ENCODE measurements at places on chromosomes 7 and 10.

DNA sequence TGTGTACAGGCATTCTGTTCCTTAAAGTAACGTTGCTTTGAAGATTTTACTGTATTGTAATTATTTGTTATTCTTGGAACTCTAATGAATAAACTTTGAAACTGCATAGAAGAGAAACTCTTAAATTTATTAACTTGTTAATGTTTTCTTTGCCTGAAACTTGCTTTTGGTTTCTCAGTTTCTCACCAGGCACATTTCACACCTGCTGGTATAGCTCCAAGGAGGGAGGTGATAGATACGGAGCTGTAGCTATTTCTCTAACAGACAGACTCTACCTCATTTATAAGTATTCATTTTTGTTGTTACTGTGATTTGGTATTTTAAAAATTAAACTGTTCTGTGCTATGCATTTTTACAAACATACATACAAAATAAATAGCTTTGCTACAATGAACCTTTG lies 32.7 kb downstream of the R3HCC1L start:
- no peak for DNase-seq

DNA sequence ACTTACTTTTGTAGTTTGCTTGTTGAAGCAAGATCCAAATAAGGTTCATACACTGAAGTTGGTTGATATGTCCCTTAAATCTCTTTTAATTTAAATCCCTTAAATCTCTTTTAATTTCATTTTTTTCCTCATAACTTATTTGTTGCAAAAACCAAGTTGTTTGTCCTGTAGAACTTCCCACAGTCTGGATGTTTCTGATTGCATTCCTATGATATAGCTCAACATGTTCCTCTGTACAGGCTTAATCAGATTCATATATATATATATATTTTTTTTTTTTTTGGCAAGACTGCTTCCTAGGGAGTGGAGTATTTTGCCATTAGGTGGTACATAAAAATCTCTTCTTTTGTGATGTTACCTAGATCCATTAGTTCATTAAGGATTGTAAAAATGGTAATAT lies 174.9 kb upstream of the MKLN1 start:
- no peak for DNase-seq

- DNase-seq = peak; percentile 69
These were observed 66.2 kb downstream of the FAM241B start for GRCh38 chr10:69696073-69696731.

GRCh38 chr7:67990716-67991115 lies 994.1 kb downstream of the TYW1 start:
- no peak for DNase-seq

DNA sequence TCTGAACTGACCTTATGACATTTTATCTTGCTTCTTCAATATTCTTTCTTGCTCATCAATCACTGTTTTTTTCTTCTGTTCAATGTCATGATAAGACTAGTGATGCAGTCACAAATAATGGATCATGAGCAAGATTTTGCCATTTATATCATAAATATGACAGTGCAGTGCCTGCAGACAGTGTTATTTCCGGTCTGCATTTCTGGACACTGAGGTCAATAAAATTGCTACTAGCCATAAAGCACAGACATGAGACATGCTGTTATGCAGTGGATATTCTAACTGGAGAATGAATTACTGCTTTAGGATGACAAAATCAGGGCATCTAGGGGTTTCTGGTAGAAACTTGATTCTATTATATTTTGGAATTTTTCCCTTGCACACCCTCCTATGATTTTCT lies 1509.7 kb upstream of the LRRTM3 start:
- no peak for DNase-seq

DNA sequence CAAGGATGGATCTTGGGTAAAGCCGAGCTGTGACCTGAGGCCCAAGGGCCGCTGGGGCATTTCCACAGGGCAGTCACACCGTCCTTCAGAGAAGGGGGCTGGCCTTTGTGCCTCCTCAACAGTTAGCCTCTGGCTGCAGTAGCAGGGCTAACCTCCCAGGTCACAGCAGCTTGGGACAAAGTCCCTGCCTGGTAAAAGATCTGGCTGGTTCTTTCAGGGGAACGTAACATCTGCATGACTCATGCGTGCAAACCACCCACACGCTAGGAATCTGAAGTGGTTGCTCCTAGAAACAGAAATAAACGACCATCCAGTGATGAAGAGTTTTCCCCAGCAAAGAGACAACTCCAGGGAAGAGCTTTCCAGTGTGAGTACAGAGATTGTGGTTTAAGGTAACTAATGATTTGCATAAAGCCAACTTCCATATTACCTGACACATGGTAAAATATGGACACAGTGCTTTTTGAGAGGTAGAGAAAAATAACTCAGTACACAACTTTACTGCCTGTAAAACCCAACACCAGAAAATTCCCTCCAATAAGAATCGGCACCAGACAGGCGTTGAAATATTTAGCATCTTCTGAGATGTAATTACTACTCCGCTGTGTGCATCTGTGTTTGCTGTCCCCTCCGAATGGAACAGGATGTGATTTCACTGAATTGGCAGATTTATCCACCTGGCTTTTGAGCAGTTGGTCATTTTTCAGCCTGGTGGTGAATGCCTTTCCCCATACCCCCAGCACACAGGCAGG lies 84.9 kb upstream of the ADRB1 start:
- peak; percentile 82 for DNase-seq

DNA sequence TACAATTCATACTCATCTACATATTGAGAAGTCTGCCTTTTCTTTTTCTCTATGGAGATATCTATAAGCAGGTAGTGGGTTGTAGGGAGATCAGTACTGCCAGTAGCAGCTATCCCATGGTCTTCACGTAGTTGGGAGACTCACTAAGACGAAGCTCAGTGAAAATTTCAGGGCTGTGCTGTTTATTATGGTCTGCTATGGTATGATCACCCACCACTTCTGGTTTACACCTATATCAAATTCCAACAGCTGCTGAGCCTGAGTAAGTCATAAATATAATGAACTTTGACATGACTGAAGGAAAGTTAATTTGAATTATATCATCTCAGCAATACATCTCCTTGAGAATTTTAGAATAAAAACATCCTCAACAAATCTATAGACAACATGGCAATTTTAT lies 741.7 kb downstream of the GRM8 start:
- DNase-seq = no peak

DNA sequence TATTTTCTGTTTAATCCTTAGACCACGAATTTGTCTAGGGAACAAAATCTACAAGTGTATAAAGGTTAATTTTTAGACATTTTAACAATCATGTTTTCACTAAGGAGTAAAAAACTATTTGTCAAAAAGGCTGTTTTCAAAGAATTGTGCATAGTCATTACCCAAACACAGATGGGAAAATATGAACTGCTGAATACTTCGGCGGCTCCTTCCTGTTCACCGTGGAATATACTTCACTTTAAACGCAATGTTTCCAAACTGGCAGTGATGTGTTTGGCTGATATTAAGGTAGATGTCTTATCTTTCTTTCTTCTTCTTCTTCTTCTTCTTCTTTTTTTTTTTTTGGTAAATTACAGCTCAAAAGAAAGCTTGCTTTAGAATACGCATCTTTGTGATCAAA lies 41.4 kb downstream of the JCAD start:
- no peak for DNase-seq

- DNase-seq = no peak
These were observed 1.8 kb downstream of the IGFBP3 start for GRCh38 chr7:45919231-45919784.

DNA sequence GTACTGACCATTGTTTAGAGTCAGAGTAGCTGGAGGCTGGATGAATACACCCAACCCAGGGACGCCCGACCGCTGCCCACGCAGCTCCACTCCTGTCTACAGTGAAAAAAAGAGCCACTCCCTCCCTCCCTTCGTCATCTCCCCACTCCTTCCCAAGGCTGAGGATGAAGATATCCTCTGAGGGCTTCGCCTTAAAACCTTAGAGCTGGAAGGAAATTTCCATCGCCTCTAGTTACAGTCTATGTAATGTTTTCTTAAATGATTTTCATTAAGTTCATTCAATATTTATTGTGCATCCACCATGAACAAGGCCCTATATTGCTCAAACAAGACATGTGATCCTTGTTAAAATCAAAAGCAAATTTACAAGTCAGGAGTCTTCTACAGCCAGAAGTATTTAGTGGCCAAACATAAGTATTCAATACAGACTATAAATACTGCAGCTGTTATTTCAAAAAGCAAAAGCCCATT lies 11.3 kb upstream of the SLIT1 start:
- DNase-seq = no peak

DNA sequence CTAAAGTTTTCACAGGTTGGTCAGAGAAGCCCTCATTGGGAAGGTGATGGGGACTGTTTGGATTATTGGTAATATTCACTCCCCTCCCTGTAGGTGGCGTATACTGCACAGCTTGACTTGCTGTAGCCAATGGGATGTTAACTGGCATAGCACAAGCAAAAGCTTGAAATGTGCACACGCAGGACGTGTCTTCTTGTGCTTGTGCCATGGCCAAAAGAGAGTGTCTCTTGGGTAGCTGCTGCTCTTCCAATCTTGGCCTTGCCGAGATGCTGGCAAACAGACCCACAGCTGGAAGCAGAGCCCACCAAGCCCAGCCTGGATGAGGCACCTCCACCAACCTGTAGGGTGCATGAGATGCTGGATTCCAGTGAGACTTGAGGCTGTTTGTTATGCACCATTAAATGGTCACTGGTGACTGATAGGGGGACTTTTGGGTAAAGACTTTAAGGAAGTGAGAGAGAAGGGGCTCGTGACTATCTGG lies 266.0 kb downstream of the GRID1 start:
- peak; percentile 29 for DNase-seq

DNA sequence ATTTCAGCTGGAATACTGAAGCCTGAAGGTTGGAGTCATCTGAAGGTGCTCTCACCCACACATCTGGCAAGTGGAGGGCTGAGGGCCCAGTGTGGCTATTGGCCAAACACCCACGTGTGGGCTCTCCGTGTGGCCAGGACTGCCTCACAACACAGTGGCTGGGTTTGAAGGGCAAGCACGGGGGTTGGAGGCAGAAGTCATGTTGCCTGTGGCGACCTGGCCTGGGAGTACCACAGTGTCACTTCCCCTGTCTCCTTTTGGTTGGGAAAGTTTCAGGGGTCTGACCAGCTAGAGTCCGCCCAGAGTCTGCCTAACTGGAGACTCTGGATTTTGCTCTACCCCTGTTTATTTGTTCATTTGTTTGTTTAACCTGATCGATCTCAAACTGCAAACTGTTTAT lies 169.5 kb downstream of the DNAJB6 start:
- DNase-seq = no peak

DNA sequence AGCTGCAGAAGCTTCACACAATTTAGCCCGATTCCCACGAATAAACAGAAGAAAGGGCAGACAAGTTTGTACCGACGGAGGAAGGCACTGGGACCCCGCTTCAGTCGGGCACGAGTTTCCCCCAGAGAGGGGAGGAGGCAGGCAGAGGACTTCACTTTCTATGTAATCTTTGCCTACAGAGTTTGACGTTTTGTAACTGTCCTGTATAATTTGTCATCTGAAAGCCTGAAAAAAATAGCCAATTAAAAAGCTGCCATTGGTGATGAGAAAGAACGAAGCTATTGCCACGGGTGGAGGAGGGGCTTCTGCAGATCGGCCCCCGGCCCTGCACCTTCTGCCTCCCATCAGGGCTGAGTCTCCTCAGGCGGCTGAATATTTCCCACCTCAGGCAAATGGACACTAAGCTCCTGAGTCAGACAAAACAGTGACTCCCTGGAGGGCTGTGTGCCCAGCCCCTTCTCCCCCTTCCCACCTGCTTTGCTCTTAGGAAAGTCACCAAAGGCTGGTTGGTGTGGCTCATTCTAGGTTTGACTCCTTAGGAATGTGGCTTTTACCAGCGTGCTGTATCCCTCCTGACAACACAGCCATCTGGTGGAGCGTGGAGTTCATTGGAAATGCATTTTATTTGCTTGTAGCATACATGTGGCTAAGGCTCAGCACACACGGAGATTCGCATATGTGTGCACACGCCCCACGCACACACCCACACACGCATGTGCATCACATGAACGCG lies 117.4 kb downstream of the VIPR2 start:
- DNase-seq = no peak

GRCh38 chr10:112389271-112389822 lies 15.4 kb downstream of the ACSL5 start:
- peak; percentile 99 for DNase-seq

DNA sequence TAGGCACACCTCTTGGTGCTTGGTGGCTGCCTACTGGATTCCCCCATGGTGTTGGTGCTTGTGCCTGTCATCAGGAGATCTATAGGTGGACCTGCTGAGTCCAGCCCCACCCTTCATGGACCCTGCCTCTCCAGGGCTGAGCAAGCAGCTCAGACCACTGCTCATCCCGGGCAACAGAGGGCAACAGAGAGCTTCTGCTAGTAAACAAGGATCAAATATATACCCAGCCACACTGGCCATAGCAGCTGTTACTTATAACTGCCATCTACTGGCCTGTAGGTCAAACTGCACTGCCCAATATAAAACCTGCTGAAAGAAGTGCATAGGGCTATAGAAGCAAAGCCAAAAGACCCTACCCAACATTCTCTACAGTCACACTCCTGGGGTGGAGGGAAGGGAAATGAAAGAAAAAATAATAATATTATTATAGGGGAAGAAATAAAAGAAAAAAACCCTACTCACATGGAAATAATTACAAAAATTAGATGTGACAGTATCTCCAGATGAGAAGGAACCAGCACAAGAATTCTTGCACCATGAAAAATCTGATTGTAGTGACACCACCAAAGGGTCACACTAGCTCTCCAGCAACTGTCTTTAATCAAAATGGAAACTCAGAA lies 54.9 kb upstream of the ZNF800 start:
- peak; percentile 74 for DNase-seq

DNA sequence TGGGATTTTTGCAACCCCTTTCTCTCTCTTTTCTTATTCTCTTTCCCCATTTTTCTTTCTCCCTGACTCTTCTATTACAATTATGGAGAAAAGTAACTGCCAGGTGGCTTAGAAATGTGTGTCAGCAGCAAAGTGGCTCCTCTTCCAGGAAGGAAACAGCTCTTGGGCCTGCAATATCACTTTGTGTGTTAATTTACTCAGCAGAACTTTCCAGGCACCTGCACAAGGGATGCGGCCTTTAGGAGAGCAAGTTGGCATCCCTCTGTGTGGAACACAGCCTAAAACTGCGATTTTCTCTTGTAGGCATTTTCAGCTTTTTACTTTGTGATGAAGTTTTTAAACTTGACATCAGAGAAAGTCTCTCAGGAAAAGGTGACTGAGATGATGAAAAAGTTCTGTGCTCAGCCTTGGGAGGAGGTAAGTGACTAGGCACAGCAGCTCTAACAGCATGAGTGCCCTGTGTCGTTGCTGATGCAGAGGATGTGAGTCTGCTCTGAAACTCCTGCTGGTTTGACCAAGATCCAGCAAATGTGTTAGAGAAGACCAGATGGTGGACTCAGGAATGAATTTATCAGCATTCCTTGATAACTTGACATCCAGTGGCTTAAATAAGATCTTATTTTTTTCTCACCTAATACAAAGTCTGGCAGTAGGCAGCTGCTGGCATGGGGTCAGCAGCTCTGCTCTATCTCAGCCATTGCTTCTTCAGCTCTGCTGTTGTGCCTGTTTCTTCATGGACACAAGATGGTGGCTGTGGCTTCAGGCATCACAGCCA lies 47.4 kb upstream of the CC2D2B start:
- DNase-seq = no peak

GRCh38 chr10:29881336-29881771 lies 178.0 kb downstream of the JCAD start:
- no peak for DNase-seq

GRCh38 chr7:4185721-4186512 lies 496.2 kb upstream of the FOXK1 start:
- no peak for DNase-seq
